ENCODE measurements at places on chromosomes 2 and 18.

DNA sequence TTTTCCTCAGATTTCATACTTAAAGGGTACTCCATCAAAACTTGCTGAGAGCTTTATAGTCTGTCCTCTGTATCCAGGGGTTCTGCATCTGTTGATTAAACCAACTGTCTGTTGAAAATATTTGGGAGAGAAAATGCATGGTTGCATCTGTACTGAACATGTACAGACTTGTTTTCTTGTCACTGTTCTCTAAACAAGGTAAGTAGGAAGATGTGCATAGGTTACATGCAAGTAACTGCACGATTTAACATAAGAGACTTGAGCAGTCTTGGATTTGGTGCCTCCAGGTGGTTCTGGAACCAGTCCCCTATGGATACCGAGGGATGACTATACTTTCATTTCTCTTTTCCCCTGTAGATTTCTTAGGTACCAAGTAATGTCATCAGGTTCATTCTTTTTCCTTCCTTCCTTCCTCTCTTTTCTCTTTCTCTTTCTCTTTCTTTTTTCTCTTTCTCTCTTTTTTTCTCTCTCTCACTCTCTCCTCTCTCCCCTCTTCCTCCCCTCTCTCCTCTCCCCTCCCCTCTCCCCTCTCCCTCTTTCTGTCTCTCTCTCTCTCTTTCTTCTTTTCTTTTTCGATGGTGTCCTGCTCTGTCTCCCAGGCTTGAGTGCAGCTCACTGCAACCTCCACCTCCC, 23.2 kb downstream of the ADNP2 start:
- no peak for DNase-seq

DNA sequence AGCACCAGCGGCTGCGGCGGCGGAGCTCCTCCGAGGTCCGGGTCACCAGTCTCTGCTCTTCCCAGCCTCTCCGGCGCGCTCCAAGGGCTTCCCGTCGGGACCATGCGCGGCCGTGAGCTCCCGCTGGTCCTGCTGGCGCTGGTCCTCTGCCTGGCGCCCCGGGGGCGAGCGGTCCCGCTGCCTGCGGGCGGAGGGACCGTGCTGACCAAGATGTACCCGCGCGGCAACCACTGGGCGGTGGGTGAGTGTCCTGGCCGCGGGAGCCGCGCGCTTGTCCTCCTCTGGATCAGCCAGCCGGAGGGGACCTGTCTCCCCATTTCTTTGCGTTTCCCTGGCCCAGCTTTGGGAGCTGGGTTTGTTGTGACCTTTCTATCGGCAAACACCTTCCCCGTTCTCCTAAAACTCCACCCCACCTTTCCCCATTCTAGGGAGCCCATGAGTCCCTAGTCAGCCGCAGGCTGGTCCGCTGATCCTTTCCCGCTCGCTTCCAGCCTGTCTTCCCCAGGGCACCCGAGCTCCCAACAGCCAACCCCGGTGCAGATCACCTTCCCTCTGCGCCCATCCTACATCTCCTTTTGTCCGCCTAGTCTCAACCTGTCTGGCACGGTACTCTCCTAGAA, 316 bp downstream of the GRP start:
- peak; percentile 64 for DNase-seq

- DNase-seq = peak; percentile 44
Measured at GRCh38 chr2:141911485-141912066, 219.2 kb downstream of the LRP1B start.

GRCh38 chr18:57931038-57931437, 113.0 kb upstream of the NEDD4L start:
- no peak for DNase-seq

DNA sequence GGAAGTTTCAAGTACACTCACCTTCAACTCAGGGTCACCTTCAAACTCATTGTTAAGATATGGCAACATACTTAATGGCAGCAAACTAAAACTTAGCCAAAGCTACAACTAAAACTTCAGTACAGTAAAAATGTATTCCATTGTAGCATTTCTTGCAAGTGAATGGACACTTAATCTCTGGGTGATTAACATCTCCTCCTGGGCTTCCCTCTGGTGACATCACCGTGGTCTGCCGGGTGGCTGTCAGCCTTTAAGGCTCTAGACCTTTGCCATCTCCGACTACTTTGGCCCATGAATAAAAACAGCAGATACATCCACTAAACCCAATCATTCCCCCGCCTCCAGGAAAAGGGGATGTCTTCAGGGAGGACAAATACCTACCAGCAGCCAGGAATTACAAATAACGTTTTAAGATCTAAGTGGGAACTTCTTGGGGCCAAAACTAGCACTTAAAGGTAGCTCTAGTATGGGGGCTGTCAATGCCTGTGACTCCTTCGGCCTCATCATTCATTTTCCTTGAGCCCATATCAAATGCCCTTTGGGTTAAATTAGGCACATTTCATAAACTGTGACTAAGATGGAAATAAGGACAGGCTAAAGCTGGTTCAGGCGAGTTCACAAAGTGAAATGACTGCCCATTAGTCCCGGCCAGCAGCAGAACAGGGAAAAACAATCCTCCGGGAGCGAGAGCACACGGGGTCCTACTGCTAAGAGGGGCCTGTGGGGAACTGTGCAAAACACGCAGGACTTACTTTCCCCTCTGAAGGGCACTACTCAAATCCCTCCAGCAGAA, 1.1 kb downstream of the TFCP2L1 start:
- no peak for DNase-seq

- DNase-seq = no peak
Measured at GRCh38 chr18:26579941-26580618, 31.7 kb upstream of the KCTD1 start.

GRCh38 chr2:75960472-75961009, 249.8 kb upstream of the GCFC2 start:
- no peak for DNase-seq

- no peak for DNase-seq
Measured at GRCh38 chr18:21335927-21336488, 94.0 kb downstream of the GREB1L start.

DNA sequence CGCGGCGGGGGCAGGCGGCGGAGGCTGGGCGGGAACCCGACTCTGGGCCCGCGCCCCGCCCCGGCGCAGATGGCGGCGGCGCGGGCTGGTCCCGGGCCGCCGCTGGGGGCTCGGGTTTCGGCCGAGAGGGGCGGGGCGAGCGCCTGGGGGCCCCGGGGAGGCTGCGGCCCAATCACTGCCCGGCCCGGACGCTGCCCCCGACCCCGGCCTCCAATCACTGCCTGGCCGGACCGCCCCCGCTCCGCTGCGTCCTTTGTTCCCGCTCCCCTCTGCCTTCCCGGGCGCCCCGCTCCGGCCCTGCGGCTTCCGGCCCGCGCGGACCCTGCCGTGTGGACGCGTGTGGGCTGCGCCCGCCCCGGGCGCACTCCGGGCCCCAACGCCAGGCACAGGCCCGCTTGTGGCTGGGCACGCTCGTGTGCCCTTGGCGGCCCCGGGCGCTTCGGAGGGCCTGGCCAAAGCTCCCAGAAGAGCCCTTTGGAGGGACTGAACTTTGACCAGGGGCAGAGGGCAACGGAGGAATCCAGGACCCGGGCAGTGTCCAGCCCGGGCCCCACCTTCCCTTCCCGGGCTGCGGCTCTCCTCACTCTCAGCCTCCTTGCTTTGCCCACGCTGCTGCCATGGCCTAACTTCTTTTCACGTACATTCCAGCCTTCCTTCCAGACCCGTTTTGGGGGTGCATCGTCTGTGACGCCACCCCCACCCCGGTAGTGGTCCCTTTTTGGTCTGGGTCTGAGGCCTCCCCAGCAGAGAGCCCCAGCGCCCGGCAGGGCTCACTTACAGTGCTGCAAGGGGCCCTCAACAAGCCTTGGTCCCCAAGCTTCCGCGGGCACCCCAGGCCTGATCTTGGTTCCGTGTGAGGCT, 27.1 kb upstream of the PTMA start:
- DNase-seq = no peak

GRCh38 chr18:34834897-34835296, 124.8 kb downstream of the DTNA start:
- no peak for DNase-seq

DNA sequence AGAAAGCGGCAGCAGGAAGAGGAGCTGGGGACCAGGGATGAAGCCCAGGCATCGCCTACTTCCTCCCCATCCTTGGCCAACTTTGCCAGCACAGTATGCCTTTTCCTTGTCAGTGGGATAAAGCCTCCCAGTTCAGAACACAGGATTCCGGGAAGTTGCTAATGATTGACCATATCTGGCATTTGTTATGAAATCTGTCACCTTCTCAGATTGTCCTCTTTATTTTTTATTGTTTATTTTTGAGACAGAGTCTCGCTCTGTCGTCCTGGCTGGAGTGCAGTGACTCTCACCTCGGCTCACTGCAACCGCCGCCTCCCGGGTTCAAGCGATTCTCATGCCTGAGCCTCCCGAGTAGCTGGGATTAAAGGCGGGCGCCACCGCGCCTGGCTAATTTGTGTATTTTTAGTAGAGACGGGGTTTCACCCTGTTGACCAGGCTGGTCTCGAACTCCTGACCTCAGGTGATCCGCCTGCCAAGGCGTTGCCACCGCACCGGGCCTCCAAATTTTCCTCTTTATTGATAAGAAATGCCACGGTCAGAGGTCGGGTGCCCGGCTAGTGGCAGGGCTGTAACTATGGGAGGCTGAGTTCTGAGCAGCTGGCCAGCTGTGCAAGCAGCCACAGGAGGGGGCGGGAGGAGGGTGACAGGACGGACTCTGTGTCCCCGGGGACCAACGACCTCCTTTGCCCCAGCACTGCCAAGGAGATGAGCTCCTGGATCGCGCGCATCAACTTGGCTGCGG, 24.4 kb downstream of the PSD4 start:
- no peak for DNase-seq
